Right cardiac atrium (tissue), 5 donors: ENCODE measurements at places on chromosomes 4 and X. TPM values are rescaled to one million over a fixed set of nuclear protein-coding genes. Genes with fewer than 3 reads are reported as not detected.

GRCh38 chr4:103201253-103201652, 3.1 kb upstream of the CENPE start:
- DNase-seq = no peak

DNA sequence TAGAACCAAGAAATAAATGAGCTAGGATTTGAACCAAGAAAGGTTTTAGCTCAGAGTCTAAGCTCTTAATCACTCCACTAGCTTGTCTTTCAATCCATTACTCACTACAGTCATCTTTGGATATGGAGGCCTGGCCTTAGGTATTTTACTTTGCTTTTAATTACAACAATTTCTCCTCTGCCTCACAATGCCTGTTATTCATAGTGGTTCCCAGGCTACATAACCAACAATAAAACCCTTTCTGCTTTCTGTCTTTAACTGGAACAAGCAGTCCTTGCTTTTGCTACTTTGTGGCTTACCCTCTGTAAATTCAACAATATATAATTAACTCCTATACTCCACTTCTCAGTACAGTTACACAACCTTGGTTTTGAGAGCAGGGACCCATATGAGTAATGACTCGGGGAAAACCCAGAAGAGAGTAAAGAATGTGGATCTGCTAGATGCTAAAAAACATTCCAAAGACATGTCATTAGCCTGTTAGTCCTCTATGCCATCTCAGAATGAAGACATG, 94.7 kb upstream of the NAP1L5 start:
- no peak for DNase-seq

GRCh38 chrX:147485207-147485606, 426.5 kb upstream of the FMR1 start:
- no peak for DNase-seq

GRCh38 chr4:16070203-16070602, 13.6 kb downstream of the PROM1 start:
- DNase-seq = no peak

Gene UNC5C
- total RNA-seq = 7.7 TPM

Gene HPF1
- 17.0 TPM for total RNA-seq

DNA sequence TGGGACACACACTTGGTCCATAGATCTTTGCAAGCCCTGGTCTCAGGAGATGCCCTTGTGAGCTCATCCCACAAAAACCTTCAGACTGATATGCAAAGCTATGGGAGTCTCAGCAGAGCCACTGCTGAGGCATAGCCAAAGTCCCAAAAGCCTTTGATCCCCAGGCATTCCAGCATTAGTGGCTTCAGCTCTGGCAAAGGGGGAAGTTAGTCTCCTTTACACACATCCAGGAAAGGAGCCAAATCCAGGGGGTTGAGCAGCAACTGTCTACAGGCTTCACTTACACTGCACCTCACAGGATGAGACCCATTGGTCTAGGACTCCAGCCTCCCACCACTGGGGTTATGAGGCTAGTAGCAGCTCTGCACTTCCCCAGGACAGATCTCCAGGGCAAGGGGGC, 14.0 kb downstream of the PF4 start:
- no peak for DNase-seq

Gene RP2
- 3.4 TPM for total RNA-seq

DNA sequence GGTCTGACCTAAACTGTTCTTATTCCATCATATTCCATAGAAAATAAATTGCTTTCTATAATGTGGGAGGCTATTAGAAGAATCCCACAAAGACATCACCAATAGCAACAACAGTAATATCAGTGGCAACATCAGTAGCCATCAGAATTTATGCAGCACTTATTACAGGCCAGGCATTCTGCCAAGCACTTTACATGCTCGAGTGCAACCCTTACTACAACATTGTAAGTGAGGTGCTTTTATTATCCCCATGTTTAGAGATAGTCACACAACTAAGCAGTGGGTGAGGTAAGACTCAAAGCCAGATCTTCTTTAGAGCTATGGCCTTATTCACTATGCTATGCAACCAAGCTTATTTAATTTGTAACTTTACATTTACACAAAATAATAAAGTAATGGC, 317.1 kb upstream of the BMP3 start:
- DNase-seq = no peak

GRCh38 chr4:124304941-124305340, 407.6 kb downstream of the ANKRD50 start:
- DNase-seq = no peak

Gene SLC6A8
- total RNA-seq = 140 TPM

GRCh38 chr4:124862261-124862660, 149.7 kb upstream of the ANKRD50 start:
- DNase-seq = no peak

Gene IL15
- 4.1 TPM for total RNA-seq

Gene CYTL1
- total RNA-seq = 0.45 TPM

Gene ZCCHC18
- total RNA-seq = 1.2 TPM

Gene NSUN7
- total RNA-seq = 6.4 TPM

Gene NUP62CL
- 0.39 TPM for total RNA-seq

GRCh38 chrX:41148553-41148952, 63.3 kb downstream of the USP9X start:
- DNase-seq = no peak

Gene CABS1
- total RNA-seq = not detected

Gene ADH1A
- 1.5 TPM for total RNA-seq

GRCh38 chrX:72020788-72021187, 110.1 kb downstream of the NHSL2 start:
- DNase-seq = no peak

- DNase-seq = no peak
Observed at GRCh38 chr4:33226133-33226532, 2506.0 kb downstream of the PCDH7 start.

- no peak for DNase-seq
Observed at GRCh38 chrX:84219551-84219950, 31.6 kb upstream of the RPS6KA6 start.

GRCh38 chr4:55172694-55173287, 47.4 kb upstream of the KDR start:
- peak; percentile 28 for DNase-seq

Gene TCP11X2
- total RNA-seq = not detected

GRCh38 chr4:139853309-139853708, 187.7 kb downstream of the MGST2 start:
- DNase-seq = no peak

Gene MAGEB2
- not detected for total RNA-seq

- no peak for DNase-seq
Observed at GRCh38 chr4:185799442-185799841, 12.6 kb downstream of the SORBS2 start.

DNA sequence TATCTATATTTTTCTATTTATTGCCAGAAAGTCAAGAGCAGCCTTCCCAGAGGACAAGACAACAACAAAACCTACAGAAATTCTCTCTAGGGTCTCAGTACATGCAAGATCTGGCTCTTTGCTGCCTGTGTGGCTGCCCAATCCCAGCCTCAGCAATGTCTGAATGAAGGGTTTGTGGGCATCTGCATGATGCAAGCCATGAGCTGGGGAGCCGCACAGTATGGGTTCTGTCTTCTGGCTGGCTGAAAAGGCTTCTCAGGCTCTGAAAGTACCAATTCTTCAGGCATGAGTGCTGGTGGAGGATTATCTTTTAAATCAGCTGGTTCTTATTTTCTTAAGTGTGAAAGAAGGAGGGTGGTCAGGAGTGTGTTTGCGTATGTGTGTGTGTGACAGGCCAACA, 104.6 kb downstream of the PDGFRA start:
- no peak for DNase-seq

DNA sequence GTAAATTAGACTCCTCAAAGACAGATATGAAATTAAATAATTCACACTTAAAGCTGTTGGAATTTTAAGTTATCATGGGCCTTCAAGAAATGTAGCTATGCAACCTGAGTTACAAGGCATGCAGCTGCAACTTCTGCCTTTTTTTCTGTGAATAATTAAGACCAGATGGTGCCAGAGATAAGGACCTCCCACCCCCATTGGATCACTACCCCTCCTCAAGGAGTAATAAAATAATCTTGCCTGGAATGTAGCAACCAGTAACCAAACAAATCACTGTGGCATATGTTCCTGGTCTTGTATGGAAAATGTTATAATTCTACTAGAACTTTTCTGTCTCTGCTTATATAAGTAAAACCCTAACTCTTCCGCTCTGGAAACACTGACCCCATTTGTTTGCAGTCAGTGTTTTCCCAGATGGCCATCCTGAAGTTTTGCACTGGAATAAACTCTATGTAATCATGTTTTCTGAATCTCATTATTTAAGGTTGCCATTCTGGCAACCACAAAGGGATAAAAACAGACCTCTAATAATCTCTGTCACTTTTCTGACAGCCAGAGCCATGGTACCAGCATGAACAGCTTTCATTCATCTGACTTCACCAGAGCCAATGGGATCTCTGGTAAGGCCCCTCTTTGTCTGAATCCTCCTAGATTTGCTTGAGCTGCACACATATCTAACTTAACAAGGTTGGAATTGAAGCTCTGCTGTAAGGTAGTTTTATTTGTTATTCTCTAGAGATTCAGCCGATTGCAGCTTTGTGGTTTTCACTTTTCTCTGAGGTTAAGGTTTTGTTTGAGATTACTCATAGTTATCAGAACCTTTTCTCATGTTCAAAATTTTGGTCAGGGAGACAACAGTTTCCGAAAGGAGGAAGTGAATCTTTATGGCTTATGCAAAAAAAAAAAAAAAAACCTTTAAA, 274.6 kb downstream of the NAF1 start:
- no peak for DNase-seq

DNA sequence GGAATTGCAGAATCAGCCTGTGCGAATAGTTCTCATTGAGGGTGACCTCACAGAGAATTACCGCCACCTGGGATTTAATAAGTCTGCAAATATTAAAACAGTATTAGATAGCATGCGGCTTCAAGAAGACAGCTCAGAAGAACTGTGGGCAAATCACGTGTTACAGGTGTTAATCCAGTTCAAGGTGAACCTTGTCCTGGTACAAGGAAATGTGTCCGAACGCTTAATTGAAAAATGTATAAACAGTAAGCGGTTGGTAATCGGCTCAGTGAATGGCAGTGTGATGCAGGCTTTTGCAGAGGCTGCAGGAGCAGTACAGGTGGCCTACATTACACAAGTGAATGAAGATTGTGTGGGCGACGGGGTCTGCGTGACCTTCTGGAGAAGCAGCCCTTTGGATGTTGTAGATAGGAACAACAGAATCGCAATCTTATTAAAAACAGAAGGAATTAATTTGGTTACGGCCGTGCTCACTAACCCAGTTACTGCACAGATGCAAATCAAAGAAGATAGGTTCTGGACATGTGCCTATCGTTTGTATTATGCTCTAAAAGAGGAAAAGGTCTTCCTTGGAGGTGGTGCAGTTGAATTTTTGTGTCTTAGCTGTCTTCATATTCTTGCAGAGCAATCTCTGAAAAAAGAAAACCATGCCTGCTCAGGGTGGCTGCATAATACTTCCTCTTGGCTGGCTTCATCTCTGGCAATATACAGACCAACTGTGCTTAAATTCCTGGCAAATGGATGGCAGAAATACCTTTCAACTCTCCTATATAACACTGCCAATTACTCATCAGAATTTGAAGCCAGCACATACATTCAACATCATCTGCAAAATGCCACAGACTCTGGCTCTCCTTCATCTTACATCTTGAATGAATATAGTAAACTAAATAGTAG, 10.7 kb downstream of the BBS12 start:
- DNase-seq = no peak

Gene FAM9C
- not detected for total RNA-seq
